ENCODE measurements at places on chromosomes 7 and 10.

GRCh38 chr10:76839276-76839675, 798.3 kb downstream of the KCNMA1 start:
- no peak for DNase-seq

DNA sequence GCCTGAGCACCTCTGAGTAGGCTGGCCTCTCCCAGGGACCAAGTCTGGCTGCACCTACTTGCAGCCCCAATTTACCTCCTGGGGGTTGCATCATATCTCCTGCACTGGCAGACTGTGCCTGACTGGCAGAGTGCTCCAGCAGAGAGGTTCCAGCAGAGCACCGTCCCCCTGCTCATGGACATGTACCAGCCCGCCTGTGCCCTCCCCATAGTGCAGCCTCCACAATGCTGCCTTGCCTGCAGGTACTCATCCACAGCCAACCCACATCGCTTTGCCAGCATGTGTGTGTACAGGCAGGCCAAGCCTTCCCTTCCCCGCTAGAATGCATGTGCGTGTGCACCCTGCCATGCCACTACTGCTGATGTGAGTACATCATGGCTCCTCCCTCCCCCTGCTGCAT, 105.5 kb upstream of the NPSR1 start:
- no peak for DNase-seq

GRCh38 chr10:77357611-77358310, 279.8 kb downstream of the KCNMA1 start:
- no peak for DNase-seq

DNA sequence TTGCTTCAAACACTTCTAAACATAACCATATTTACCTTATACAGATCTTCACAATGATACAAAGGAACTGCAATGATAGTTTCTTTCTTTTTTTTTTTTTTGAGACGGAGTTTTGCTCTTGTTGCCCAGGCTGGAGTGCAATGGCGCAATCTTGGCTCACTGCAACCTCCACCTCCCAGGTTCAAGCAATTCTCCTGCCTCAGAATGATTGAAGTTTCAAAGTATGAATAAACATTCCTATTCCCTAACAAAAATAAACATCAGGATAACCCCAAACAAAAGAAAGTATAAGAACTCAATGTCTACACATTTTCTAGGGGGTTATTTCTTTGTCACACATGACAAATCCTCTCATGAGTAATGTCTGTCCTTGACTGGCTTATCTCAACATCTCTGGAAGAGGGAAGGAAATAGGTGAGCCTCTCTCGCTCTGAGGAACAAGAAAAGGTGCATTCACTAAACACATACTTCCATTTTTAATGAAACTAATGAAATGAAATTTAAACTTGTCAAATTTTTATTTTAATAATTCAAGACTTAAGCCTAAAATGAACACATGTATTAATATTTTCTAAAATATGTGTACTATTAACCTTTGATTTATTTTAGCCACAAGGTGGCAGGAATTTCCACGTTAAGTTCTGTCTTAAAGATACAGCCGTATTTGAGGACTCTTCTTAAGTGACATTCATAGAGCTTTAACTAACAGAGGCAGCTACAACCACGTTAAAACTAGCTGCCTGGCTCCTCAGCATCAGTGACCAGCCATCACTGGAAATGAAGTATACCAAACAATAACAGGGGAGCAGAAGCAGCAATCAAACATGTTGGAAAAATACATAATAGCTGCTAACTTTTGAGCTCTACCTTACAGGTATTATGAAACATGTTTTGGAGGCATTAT, 58.3 kb downstream of the MALSU1 start:
- no peak for DNase-seq

DNA sequence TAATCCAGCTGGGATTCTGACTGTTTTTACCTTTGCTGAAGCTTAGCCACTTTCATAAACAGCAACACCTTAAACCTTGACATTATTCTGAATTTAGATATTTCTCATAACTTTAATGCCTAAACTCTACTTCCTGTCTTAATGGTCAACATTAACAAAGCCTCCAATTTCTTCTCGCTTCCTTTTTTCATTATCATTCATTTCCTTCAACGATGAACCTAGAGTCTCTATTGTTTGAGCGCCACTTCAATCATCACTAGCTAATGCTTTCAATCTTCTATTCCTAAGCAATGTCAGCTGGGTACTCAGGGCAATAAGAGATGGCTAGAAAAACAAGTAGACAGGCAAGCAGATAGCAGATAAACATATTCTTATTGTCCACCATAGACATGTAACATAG, 96.6 kb upstream of the TMEM196 start:
- DNase-seq, result no peak

- DNase-seq, result no peak
These were observed 44.7 kb downstream of the COL13A1 start for GRCh38 chr10:69846293-69846921.

DNA sequence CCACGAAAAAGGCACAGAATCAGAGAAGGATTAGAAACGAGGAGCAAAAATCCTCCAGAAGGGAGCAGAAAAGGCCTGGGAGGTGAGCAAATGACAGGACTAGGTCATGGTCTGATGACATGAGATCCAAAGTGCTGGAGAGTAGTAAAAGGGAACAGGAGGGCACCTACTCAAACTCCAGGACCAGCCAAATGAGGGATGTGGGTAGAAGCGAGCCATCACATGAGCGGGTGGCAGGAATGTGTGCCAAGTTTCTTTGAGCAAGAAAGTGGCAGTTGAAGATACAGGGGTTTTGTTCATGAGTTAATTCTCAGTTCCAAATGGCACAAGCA, 112.6 kb downstream of the RNF32 start:
- no peak for DNase-seq

GRCh38 chr7:142615508-142615907, 133.8 kb upstream of the PRSS1 start:
- DNase-seq, result no peak

- DNase-seq, result no peak
These were observed 47.2 kb downstream of the APBB1IP start for GRCh38 chr10:26485150-26485941.

- no peak for DNase-seq
These were observed 272.6 kb upstream of the DGKB start for GRCh38 chr7:15175152-15175551.

GRCh38 chr7:104130726-104131125, 77.1 kb downstream of the ORC5 start:
- DNase-seq, result no peak

DNA sequence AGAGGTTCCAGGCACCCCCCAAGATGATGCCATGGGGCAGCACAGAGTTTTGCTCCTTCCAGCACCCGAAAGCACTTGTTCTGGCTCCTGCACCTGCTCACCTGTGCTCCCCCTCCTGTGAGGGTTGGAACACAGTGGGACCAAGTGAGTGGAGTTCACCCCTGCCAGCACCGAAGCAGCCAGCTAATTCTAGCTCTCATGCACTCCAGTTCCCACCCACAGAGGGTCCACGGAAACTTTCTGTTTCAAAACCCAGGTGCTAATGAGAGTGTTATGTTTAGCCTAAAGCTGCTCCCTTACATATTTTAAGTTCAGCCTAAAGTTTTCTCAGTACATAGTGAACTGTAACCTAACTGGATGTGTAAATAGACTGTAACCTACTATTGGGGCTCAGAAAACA, 42.6 kb upstream of the SLC35G1 start:
- DNase-seq, result no peak

- DNase-seq, result no peak
These were observed 14.4 kb upstream of the KIF5B start for GRCh38 chr10:32070645-32071044.

GRCh38 chr10:22633106-22633505, 81.3 kb downstream of the PIP4K2A start:
- DNase-seq, result no peak

- DNase-seq, result no peak
These were observed 182.4 kb downstream of the MYOF start for GRCh38 chr10:93299606-93300287.

GRCh38 chr10:131216681-131217230, 94.8 kb downstream of the TCERG1L start:
- no peak for DNase-seq

DNA sequence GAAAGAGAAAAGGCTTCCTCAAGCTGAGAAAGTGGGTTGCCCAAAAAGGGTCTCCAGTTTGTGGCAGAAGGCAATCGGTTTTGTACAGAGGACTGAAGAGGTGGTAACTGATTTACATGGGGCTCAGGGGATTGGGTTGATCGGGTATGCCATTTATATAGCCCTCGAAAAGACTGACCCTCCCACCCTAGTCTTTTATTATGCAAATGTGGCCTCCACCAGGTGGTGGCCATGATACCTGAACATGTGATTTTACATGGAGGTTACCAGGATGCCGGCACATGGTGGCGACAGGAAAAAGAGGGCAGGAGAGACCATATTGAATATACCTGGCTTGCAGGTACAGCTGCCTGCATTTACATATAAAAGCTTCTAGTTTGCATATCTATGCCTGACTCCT, 36.7 kb downstream of the ATE1 start:
- no peak for DNase-seq

DNA sequence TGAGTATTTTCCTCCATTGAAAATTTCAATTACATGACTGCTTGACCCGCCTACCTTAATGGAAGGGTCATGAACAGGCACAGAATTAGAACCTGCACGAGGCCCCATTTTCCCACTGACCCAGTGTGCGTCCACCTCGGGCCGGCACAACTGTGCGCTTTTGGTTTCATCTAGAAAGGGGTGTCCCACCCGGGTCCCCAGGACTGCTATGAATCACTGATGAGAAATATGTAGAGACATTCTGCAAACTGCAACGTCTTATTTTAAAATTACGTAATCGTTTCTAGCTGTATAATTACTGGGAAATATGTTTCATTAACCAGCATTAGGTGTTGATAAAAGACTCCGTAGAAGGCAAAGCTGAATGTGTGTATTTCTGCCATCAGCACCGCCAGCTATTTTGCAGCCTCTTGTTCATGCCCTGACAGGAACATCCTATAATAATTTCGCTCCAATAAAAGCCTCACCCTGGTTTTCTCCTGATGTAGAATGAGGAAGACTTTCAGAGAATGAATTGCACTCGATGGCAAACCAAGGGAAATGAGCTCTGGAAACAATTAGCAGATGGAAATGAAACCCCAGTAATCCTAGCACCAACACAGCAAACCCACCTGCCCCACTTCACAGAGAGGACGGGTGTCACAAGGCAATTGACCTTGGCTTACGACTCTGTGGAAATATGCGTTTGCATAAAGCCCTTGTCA, 562.1 kb downstream of the DNAJB6 start:
- no peak for DNase-seq

DNA sequence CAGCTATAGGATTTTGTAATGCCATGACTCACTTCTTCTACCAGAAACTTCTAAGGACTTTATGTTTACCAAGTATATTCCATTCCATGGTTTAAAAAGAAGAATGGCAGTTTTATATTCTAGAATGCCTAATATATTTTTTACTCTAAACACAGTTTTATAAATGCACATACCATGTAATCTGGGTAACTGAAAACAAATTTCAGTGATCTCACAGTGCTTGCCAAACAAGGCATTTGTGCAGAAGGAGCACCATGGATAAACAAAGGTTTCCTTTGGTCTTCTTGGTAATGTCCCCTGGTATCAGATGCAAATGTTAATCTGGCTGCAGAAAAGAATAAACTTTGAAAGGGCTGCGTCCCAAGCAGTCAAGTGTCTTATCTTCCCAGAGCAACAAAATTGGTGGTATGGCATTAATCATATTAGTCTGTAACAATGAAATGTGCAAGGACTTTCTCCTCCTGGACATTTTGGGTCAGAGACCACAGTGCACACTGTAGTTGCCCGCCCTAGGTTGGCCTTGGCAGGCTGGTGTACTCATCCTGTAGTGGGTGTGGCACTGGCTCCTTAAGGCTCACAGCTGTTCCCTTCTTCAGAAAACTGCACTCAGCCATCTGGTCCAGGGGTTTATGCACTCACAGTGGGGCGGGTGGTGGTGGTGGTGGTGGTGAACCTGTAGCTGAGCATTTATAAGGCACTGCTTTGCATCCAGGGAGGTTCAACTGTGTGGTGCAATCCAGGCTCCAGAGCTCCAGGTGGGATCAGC, 56.7 kb downstream of the LAMB4 start:
- DNase-seq, result no peak

- DNase-seq, result no peak
These were observed 89.6 kb downstream of the FOXL3 start for GRCh38 chr7:379456-380138.

GRCh38 chr10:34444223-34445183, 370.6 kb downstream of the PARD3 start:
- no peak for DNase-seq

GRCh38 chr10:14654821-14655382, 119.8 kb downstream of the FAM107B start:
- DNase-seq, result no peak

DNA sequence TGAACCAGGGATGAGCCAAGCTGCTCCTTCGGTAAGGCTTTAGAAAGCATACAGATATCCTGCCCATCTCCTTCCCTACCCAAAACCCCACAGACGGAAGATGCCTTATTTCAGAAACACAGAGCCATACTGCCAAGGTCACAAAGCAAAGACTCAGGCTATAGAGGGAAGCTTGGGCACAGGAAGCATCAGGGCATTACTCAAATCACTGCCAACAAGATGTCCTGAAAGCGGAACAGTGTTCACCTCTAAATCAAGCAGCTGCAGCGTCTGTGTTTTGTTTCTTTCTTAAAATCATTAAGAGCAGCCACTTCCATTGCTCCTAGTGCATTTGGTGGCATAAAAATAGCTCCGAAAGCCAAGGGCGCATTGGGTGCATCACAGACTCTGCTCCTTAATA, 307.3 kb downstream of the SORCS1 start:
- no peak for DNase-seq

DNA sequence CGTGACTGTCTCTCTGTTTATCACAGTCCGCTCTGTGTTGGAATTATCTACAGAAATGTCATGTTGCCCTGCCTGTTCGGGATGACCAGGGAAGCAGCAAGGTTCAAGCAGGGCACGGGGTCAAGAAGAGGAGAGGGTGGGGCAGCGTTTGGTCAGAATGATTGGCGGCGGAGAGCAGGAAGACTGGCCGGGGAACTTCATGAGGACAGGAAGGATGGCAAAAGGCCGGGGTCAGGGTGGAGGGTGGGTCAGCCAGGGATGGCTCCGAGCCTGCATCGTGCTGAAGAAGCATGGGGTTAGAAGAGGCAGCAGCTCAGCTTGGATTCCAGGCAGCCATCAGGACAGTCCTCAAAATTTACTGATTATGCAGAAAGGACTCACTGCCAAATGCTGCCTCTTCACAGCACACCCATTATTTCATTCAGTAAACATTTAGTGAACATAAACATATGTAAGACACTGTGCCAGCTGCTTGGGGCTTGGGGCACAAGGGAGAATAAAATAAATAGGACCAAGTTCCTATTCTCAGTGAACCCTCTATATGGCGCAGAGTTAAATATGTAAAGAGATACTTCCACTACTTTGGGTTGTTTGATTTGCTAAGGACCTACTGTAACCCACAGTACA, 42.8 kb downstream of the WNT2 start:
- DNase-seq, result no peak

DNA sequence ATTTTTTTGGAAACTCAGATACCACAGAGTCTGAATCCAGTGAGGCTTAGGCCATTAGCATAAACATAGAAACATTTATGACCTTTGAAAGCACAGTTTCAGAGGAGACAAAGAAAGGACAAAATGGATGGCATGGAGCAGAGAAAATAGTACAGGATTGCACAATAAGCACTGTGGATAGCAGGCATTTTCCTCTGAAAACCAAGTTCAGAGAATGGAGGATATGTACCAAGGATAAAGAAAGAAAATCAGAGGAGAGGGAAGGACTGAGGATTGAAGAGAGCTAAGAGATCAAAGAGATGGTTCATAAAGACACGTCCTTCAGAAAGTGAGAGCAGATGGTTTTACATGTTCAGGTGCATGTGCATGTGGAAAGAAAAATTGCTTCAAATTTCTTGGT, 707.2 kb upstream of the CELF2 start:
- no peak for DNase-seq
